Esophagus mucosa (tissue), 1 donor: ENCODE measurements at places on chromosomes 5 and 9. TPM values are rescaled to one million over a fixed set of nuclear protein-coding genes. Genes with fewer than 3 reads are reported as not detected.

GRCh38 chr5:180532268-180532667, 38.1 kb downstream of the CNOT6 start:
- no peak for ATAC-seq

DNA sequence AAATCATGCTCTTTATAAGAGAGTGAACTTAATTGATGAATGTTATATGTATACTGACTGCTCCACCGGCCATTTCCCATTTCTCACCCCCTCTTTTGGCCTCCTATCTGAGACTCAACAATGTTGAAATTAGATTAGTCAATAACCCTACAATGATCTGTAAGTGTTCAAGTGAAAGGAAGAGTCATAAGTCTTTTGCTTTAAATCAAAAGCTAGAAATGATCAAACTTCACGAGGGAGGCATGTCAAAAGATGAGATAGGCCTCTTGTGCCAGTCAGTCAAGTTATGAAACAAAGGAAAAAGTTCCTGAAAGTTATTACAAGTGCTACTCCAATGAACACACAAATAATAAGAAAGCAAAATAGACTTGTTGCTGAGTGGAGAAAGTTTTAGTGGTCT, 83.1 kb downstream of the NLN start:
- no peak for ATAC-seq

DNA sequence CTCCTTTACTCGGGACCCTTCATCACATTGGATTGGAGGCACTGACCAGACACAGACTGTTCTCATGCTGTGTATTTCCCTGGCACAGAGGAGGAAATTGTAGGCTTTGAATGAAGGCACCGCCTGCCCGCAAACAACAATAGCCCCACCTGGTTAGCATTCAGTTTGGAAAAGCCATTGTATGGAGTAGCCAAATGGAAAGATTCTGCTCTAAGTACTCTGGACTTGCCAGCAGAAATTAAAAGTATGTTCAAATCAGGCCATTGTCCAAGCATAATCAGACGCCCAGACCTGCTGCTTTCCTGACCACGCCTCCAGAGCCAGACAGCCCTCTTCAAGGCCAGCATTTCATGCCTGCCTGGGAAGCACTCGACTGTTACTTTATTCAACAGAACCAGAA, 8.0 kb upstream of the SEMA4D start:
- ATAC-seq, result no peak

DNA sequence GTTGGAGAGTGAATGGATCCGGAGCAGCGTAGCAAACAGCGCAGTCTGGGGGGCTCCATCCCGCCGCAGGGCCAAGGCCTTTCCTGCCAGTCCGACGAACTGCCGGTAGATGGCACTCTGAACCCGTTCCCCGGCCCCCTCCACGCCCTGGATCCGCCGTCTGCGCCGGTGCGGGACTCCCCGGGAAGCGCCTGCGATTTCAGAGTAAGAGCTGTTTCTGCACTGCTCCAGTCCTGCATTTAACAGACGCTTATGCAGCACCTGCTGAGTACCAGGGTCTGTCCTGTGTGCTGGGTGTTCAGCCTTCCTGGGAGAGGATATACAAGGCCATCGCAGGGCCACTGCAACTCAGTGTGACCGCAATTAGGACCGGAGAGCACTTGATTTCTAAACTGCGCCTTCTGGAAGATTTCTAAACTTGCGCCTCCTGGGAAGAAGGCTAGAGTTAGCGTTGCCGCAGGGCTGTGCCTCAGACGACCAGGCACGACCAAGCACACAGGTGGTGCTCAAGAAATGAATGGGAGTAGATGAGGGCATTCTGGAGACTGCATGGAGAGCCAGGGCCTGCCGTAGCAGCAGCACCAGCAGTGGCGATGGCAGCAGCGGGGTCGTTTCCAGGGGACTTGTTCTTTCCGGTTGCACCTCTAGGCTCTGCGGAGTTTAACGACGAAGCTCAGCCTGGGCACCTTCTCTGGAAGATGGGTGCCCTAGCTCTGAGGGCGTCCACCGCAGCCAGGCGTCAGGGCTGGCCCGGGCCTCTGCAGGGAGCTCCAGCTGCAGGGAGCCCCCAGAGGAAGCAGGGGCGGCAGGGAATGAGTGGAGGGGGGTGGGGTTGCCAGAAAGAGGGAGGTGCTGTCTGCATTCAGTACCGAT, 14.3 kb upstream of the TIFAB start:
- ATAC-seq, result peak; percentile 84

DNA sequence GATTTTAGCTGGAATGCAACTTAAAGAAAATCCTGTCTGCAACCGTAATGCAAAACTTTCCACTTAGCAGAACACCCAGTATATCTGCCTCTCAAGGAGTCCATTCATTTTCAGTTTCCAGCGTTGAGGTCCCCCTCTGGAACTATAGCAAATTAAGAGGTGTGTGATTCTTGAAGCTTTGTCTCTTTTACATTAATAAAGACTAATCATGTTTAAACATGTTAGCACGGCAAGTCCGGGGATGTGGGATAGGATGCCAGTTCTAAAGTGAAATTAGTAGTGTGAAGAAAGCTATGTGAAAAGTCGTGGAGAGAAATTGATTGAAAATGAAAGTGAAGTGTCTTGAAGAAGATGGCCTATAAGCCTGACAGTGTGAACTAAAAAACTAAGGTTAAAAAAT, 429.1 kb downstream of the NR2F1-AS1 start:
- ATAC-seq, result no peak

- ATAC-seq, result no peak
Measured at GRCh38 chr9:94904806-94905205, 178.3 kb downstream of the AOPEP start.

- peak; percentile 43 for ATAC-seq
Measured at GRCh38 chr5:149682532-149683075, 47.5 kb upstream of the PPARGC1B start.

GRCh38 chr9:95399261-95399660, 81.8 kb upstream of the FANCC start:
- no peak for ATAC-seq

DNA sequence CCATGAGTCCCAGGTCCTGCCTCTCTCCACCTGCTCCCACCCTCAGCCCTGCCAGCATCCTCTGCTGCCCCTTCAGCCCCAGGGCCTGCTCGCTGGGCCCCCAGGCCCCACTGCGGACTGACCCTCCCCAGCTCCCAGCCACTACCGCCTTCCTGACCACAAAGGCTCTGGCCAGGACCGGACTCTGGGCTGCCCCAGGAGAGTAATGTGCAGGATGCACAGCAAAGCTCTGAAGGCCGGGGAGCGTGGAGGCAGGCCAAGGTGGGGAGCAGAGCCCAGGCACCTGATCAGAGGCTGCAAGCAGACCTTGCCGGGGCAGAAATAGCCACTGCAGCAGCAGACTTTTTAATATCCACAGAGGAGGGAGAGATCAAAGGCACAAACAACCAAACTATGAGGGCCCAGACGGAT, 27.9 kb downstream of the IPPK start:
- no peak for ATAC-seq

DNA sequence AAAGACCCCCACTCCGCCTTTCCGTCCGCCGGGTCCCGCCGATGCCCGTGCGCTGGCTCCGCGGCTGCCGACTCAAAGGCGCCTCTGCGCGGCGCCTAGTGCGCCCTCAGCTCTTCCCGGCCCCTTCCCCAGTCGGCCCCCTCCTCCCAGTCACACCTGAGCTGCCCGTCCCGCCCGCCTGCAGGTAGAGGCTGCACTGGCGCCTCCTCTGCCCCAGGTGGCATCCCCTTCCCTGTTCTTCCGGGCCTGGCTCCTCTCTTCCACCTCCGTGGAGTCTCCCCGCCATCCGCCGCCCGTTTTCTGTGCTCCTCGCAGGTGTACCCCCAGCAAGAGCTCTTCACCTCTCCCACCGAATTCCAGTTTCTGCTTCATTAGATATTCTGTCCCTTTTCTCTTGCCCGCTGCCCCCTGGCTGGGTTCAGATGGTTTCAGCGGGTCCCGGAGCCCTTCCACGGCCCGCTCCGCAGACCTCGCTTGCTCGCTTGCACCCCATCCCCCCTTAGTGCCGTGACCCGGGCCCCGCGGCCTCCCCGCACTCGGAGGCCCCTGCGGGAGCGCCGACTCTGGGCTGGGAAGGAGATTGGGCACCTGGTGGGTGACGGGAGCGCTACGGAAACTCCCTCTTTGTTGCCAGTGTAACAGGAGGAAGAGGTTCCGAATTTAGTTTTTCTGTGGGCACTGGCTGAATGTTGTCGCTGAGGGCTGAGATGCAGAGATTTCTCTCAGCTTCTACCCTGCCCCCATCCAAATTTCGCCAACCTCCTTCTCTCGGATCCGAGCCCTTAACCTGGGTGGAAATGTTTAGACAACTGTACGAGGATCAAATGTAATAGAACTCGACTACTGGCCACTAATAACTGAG, 809 bp downstream of the SLC44A1 start:
- ATAC-seq, result peak; percentile 67

GRCh38 chr9:23669776-23670175, 156.3 kb downstream of the ELAVL2 start:
- ATAC-seq, result no peak

DNA sequence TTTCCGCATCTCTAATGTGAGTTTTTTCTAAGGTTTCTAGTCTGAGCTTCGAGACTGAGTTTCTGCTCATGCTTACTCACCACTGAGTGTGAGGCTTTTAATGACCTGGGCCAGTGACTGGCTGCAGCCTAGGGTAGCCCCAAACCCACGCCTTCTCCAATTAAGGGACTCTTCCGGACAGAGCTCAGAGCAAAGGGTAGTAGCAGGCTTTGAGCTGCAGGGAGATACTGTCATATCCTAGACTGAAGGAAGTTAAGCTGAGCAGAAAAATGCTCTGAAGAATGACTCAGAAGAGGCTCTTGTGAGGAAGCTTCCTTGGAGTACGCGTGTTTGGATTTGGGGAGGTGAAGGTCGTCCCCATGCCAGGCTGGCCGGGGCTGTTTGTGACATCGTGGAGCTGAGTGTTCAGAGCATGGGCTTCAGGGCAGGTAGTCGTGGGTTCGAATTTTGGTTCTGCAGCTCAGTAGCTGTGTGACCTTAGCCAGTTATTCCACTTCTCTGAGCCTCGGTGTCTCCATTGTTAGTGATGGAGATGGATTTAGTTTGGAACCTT, 3.5 kb downstream of the USP20 start:
- no peak for ATAC-seq

FOXD4 gene
- total RNA-seq, result 0.28 TPM
